ENCODE measurements at places on chromosomes 7 and 10.
A peak's percentile ranks its signal among the peaks of the same experiment; 100 is the strongest.

DNA sequence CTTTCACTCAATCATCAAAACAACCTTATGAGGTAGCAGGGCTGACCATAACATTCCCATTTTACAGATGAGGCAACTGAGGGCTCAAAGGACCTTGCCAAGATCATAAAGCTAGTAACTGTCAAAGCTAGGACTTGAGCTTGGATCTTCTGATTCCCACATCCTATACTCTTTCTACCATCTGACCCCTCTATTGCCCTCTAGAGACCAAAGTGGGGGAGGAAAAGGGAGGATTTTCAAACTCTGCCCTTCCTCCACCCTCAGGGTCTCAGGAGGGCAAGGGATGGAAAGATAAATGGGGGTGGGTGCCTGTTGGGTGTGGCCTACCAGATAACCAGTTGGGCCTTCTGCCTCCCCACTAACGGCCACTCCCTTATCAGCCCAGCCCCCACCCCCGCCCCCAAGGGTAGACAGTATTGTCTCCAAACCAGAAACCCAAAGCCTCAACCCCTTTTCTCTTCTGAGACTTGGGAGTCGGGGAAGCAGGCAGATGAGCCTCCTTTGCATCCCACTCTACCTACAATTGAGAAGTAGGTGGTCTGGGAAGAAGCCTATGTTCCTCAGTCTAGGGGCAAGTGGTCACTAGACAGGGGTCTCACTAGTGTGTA is 7.9 kb downstream of the LDB1 start:
- DNase-seq = no peak

DNA sequence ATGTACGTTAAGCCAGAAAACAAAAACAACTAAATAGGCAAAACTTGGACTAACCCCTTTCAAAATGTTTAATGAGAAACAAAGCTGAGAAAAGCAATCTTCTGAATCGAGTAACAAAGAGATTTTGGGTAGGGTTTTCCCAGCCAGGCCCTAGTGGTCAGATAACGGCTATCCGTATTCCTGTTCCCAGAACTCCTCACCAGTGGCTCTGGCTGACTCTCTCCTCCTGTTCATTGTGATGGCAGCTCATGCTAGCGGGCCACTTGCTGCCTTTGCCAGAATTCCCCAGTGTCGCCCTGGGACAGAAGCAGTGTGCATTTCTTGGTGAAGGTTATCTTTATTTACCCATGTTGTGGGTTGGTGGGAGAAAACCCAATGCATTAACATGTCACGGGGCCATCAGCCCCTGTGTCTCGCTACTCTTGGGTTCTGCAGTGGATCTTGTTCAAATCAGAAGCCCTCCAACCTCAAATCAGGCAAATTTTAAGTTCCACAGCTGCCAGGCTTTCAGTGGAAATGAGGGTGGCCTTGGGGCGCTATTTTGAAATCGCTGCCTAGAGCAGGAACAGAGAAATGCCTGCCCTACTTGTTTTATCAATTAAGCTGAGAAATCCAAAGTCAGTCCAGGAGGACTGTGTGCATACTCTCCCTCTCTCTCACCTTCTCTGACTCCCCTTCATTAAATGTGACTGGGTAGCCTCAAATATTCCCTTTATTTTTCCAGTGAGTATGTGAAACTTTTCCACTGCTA is 164.5 kb upstream of the NPVF start:
- no peak for DNase-seq

GRCh38 chr10:104230490-104230889 is 1.7 kb downstream of the CFAP43 start:
- no peak for DNase-seq

DNA sequence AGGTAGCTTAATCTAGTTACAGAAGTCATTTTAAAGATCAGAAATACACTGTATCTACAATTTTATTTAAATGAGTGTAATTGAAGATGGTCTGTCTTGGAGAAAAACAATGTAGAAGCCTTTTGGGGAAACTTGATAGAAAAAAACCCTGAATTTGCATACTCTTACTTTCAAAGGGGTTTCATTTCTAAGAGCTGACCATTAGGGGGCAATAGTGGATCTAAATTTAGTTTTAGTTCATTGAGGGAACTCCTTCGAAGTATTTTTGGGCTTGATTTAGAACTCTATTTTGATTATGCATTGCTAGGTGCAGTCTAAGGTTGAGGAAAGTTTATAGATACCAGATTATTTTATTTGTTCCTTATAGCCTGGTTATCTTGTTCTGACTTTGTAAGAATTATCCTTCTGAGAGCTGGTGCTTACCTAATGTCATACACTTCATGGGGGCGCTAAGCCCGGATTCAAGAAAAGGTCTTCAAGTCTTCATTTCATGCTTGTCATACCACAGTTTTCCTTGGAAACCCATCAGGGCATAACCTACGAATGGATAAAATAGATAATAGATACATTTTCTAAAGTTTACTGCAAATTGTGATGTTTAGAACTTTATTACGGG is 69.1 kb upstream of the MXI1 start:
- peak; percentile 78 for DNase-seq

DNA sequence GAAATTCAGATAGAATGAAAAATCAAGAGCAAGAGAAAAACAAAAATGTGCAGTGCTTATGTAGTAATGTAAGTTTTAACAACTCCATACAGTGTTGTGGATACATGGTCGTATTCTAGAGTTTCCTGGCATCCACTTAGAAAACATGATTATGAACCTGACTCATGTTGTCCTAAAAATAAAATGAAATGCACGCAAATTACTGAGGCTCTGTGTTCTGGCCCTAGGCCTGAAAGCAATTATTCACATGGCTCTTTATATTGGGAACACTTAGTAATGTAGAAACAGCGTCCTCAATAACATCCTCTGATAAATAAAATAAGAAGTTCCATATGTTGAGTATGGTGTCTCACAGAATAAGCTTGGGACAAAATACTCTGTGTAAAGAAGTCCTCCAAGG is 200.2 kb upstream of the SEMA3E start:
- DNase-seq = no peak

GRCh38 chr7:28442540-28443420 is 30.5 kb downstream of the CREB5 start:
- no peak for DNase-seq

All from cardiac muscle cell (in vitro differentiated cells and primary cell).